Left renal cortex interstitium (tissue), 4 donors: ENCODE measurements at places on chromosomes 13 and 19. TPM values are rescaled to one million over a fixed set of nuclear protein-coding genes. Genes with fewer than 3 reads are reported as not detected.

DNA sequence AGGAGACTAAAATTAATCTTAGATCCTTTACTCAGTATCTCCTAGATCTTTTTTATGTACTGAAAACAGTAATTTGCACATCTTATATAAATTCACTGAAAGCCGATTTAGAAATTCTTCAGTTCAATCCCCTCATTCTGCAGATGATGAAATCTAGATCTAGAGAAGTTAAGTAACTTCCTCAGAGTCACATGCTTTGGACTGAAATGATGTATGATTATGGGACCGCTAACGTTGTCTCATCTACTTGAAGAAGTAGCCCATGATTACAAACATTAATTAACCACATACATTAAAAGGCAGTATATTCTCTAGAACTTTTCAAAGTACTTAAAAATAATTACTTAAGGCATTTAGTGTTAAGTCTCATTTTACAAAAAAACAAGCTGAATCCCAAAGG is 37.8 kb downstream of the ELF1 start:
- no peak for DNase-seq

- DNase-seq = no peak
Observed at GRCh38 chr19:48833977-48834376, 2.3 kb downstream of the HSD17B14 start.

DNA sequence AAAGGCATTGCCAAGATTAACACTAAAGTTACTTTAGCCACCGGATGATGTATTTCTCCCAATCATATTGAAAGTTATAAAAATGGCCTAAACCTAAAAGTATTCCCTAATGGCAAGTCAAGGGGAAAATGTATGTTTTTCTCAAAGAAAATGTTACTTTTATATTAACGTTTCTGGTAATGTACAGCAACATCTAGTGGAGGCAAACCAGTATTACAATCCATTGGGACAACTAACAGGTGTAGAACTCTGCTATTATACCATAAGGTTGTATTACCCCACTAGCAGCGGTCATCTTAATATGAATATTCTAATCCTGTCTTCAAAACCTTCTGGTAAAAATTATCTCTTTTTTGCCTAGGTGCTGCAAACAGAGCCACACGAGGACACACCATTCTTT is 69.2 kb downstream of the ZNF100 start:
- DNase-seq = no peak

- no peak for DNase-seq
Observed at GRCh38 chr19:38735257-38735686, 9.0 kb downstream of the CAPN12 start.

DNA sequence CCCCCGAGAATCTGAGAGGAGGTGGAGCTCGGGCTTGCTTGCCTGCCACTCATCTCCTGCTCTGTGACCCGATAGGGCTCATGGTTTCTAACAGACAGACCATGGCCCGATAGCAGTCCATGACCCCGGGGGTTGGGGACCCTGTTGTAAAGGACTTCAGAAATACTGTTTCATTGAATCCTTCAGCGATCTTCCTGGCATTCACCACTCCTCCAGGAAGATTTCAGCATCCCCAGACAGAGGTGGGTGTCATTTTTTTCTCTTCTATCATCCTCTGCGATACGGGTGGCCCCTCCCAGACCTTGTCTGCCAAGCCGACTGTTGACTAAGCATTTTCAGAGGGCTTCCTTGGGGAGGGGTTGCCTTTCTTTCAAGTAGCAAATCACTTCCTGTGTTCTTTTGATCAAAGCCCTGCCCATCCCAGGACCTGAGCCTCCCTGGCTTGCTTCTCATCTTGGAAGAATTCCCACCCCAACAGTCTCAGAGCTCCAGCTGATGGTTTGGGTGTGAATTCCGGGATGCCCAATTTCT is 1.7 kb downstream of the MYO1F start:
- no peak for DNase-seq

GRCh38 chr19:46635920-46636761 is at the start of gene GNG8:
TSS of gene GNG8 (minus strand) at chr19:46636202. CDS start at chr19:46634682, 1,520 bp downstream.
- DNase-seq = no peak

DNA sequence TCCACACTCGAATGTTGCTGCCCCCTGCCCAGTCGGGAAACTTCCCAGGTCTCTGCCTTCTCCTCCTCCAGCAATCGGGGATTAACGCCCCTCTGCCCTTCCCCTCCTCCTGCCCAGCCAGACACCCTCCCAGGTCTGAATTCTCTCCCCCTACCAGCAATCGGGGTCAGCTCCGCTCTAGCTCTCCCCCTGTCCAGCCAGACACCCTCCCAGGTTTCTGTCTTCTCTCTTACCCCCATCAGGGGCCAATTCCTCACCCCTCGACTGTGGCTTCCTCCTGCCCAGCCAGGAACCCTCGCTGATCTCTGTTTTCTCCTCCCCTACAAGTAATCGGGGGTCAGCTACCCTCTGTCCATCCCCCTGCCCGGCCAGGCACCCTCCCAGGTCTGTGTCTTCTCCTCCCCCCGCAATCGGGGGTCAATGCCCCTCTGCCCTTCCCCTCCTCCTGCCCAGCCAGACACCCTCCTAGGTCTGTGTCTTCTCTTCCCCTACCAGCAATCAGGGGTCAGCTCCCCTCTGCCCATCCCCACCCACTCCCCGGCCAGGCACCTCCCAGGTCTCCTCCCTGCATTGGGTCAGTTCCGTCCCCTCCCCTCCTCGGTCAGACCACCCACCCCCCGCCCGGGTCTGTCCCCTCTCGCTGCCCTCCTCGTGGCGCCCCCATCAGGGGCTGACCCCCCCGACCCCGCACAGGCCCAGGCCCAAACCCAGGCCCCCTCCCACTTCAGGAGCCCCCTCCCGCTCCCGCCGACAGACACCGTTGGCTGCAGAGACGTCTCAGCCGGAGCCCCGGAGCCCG is 668 bp downstream of the ZFR2 start:
- DNase-seq = no peak

GRCh38 chr19:49779731-49780555 is 13.1 kb downstream of the AP2A1 start:
- no peak for DNase-seq

GRCh38 chr19:17346109-17346671 is 8.8 kb downstream of the GTPBP3 start:
- DNase-seq = no peak

GRCh38 chr13:44313674-44314073 is 60.0 kb upstream of the SERP2 start:
- no peak for DNase-seq

GRCh38 chr19:18226956-18227780 is 930 bp upstream of the PDE4C start:
- DNase-seq = no peak

Gene KIR3DL1
- not detected for polyA plus RNA-seq

Gene TMPRSS9
- polyA plus RNA-seq = 0.08 TPM

Gene ATP12A
- polyA plus RNA-seq = 18.4 TPM

Gene RXFP2
- 0.17 TPM for polyA plus RNA-seq

Gene ZNF98
- 3.3 TPM for polyA plus RNA-seq

Gene MCF2L
- polyA plus RNA-seq = 43.2 TPM

Gene PRX
- polyA plus RNA-seq = 12.6 TPM

Gene KL
- polyA plus RNA-seq = 57.1 TPM

Gene ITPKC
- polyA plus RNA-seq = 13.9 TPM
